ENCODE measurements at places on chromosomes 5 and 9. TPM values are rescaled to one million over a fixed set of nuclear protein-coding genes. Genes with fewer than 3 reads are reported as not detected.

The CD274 gene
- 0.17 TPM for polyA plus RNA-seq

The PCDHB12 gene
- polyA plus RNA-seq, result 0.80 TPM

The PCDHGC4 gene
- 0.31 TPM for polyA plus RNA-seq

The C5orf58 gene
- polyA plus RNA-seq, result 9.1 TPM

The PTPN3 gene
- 1.0 TPM for polyA plus RNA-seq

The FOXB2 gene
- polyA plus RNA-seq, result not detected

The PPP3R2 gene
- polyA plus RNA-seq, result not detected

GRCh38 chr5:60842871-60843385, 1.1 kb downstream of the ELOVL7 start:
- DNase-seq, result peak; percentile 67

DNA sequence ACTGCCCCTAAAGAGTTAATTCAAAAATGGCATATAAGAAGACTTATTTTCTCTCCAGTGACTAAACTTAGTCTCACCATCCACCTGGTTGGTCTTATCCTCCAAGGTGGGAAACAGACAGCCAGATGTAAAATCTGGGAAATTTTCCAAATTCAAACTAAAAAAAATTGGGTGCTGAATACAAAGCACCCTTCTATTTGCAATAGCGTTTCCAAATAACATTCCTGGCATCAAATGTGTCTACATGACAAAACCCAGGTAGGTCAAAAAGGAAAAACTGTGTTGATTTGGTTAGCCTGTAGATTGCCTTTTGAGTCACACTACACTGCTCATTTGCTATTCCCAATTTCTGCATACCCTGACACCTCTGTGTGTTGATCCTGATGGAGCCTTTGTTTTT, 252.2 kb downstream of the NR2F1-AS1 start:
- DNase-seq, result no peak

GRCh38 chr5:165502893-165503691, 1997.7 kb downstream of the MAT2B start:
- no peak for DNase-seq

- DNase-seq, result no peak
Measured at GRCh38 chr9:127181315-127181580, 58.8 kb upstream of the ANGPTL2 start.

GRCh38 chr5:75756211-75756610, 39.0 kb upstream of the POC5 start:
- no peak for DNase-seq

GRCh38 chr5:172833372-172833685, 722 bp upstream of the ERGIC1 start:
- DNase-seq, result no peak

- DNase-seq, result no peak
Measured at GRCh38 chr9:123343443-123344191, 12.4 kb upstream of the CRB2 start.

- no peak for DNase-seq
Measured at GRCh38 chr5:179680014-179680779, 637 bp downstream of the CBY3 start.

DNA sequence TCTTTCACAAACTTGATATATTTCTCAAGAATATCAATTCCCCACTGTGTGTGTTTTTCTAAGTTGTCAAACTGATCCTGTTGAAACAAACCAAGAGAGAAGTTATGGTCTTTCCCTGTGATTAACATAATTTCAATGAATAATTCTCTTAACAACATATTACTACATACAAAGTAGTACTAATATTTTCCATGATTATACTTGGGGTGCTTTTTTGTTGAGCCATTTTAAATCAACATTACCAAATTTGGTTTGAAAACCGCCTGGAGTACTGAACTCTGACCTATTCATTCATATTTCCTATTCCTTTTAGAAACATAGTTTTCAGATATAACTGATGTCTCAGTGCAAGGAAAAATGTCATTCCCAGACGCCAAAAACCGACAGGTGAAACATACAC, 48.1 kb downstream of the FNBP1 start:
- DNase-seq, result no peak

GRCh38 chr5:126965061-126965475, 65.3 kb downstream of the MARCHF3 start:
- no peak for DNase-seq

DNA sequence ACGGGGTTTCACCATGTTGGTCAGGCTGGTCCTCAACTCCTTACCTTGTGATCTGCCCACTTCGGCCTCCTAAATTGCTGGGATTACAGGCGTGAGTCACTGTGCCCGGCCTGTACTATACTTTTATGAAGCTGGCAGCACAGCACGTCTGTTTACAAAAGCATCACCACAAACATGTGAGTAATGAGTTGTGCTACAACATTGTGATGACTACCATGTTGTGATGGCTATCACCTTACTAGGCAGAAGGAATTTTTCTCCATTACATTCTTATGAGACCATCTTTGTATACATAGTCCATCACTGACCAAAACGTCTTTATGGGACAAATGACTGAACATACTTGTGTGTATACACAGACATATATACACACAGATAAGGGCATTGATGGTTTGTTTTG, 1019.0 kb downstream of the CDH18 start:
- no peak for DNase-seq

DNA sequence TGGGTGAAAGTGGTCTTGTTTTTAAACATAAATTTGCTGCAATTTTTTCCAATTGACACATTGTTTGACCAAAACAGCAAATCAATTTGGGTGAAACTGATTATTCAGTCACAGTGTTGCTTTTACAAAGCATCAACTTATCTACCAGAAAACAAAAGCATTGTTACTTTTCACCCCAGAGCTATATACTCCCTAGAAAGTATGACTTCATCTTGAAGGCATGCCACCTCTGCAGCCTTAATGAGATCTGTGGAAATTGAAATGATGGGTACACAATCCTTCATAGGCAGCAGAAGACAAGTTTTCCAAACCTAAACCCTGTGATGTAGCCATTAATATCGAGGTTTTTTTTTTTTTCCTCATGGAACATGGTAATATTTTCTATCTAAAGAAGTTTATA, 615.9 kb downstream of the CHSY3 start:
- peak; percentile 28 for DNase-seq

GRCh38 chr9:89986190-89986589, 381.4 kb downstream of the GADD45G start:
- no peak for DNase-seq

DNA sequence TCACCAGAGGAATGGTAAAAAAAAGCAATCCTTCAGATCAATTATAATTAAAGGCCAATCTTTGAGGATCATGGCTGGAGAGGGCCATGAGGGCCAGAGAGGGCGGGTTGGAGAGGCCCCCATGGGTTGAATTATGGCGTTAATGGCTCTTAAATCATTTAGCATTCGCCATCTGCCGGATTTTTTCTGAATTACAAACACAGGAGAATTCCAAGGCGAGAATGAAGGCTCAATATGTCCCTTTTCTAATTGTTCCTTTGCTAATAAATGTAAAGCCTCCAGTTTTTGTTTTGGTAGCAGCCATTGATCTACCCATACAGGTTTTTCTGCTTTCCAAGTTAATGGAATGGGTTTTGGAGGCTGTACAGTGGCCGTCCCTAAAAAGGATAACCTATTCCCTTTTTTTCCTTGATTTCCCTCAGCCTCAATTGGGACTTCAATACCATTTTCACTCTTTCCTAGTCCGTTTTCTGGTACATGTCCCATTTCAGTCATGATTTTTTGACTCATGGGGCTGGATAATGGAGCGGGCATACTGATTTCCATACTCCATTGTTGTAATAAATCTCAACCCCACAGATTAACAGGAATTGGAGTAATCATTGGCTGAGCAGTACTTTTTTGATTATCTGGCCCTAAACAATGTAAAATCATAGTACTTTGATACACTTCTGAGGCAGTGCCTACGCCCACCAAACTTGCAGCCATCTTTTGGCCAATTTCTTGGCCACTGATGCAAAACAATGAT, 6.7 kb upstream of the TMEM141 start:
- peak; percentile 60 for DNase-seq

Measured in GM23338 (cell line).